ENCODE measurements at places on chromosomes 3 and 15.

GRCh38 chr3:194080436-194080835 is 55.5 kb upstream of the HES1 start:
- DNase-seq, result no peak

DNA sequence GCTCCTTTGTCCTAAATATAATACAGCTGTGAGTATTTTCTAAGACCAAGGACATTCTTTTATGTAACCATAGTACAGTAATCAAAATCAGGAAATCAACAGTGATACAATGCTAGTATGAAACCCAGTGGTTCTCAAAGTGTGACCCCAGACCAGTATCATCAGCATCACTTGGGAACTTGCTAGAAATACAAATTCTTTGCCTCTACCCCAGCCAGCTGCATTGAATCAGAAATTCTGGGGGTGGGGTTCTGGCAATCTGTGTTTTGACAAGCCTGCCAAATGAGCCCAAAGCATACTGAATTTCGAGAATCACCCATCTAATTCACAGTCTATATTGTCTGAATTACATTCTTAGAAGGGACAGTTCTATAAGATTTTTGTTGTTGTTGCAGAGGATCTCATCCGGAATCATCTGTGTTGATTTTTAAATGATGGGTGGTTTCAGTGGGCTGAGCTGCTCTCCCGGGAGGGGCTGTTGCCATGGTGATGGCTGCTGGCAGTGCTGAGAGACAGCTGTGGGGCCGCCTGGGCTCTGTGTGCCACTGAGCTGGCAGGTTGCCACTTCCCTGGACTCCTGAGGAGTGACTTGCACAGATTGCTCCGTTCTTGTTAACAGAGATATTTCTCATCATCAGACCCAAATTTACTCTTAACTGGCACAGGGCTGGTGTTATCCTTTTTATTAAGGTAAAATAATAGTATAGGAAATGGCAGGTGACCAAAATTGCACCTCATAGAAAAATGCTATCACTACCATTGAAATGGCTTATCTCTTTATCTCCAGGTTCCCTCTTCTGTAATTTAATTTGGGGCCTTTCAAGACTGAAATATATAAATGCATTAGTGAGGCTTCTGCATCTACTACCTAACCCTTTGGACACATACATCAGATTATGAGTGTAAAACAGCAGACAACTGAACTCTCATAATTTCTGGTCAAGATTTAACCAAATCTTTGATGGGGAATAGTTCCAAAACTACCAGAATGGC is 56.5 kb downstream of the NEK11 start:
- peak; percentile 37 for DNase-seq

DNA sequence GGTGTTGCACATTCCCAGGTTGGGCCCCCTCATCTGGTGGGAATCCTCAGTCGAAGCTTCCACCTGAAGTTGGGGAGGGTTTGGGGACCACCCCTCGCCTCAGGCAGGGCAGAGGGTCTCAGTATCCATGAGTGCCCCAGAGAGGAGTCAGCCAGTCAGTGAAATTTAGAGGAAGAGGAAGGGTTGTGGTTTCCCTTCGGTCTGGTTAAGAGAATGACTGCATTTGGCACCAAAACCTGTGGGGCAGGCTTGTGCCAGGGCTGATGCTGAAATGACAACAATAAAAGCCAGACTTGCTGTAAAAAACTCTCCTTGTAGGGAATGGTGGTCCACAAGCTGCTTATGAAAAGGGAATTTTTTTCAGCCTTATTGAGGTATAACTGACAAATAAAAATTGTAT is 22.6 kb downstream of the LMCD1 start:
- no peak for DNase-seq

GRCh38 chr3:35724106-35724505 is 84.8 kb downstream of the ARPP21 start:
- no peak for DNase-seq

GRCh38 chr15:66287461-66288057 is 5.8 kb upstream of the DIS3L start:
- no peak for DNase-seq

DNA sequence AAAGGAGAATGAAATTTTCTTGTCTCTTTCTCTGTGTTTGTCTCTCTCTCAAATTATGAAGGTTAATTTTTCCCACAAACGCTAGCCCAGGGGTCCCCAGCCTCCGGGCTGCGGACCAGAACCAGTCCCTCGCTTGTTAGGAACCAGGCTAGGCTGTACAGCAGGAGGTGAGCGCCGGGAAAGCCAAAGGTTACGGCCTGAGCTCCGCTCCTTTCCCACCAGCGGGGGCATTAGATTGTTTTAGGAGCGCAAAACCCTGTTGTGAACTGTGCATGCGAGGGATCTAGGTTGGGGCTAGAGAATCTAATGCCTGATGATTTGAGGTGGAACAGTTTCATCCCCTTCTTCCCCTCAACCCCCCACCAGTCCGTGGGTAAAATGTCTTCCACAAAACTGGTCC is 74.7 kb upstream of the ZNF385D start:
- no peak for DNase-seq

- DNase-seq, result no peak
These were observed 31.2 kb upstream of the LACTB start for GRCh38 chr15:63090472-63090871.

DNA sequence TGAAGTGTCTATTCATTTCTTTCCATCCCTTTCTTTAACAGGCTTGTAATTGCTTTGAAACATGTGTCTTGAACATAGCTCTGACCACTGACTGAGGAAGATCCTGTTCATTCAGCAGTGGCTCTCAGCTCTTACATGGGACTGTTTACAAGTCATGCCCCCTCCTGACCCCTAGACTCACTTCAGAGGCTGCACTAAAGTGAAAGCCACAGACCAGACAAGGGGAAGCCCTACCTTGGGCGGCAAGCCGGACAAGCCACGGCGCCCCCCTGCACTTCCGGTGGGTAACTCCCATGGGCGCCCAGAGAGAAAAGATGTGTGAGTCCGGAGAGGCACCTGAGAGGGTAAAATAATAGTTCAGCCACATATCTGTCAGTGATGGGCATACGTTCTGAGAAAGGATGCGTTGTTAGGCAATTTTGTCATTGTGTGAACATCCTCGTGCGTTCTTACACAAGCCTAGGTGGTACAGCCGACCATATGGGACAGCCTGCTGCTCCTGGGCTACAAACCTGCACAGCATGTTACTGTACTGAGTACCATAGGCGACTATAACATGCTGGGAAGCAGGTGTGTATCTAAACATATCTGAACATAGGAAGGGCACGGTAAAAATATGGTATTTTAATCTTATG is 116.2 kb downstream of the CHSY1 start:
- DNase-seq, result no peak

- DNase-seq, result peak; percentile 92
These were observed 12.3 kb upstream of the FOXB1 start for GRCh38 chr15:59991834-59992233.

DNA sequence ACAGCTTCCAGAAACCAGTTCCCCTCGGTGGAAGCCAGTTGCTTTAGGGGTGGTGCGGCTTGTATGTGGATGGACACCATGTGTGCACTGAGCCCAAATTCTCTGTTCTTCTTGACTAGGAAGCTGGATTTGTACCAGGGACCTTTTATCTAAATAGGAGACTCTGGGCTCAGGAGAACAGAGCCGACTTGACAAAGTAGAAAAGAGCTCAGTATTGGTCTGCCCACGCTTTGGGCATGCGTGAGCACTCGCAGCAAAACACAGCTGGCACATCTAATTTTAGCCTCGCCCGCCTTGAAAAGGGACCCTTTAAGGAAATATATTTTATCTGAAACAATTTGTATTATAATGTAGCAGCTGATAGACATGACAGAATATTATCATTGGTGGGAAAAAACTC is 1.1 kb upstream of the RBMS3 start:
- no peak for DNase-seq

GRCh38 chr3:122299872-122300460 is 25.1 kb upstream of the CSTA start:
- no peak for DNase-seq

- no peak for DNase-seq
These were observed 19.4 kb upstream of the NFKBIZ start for GRCh38 chr3:101829874-101830273.

GRCh38 chr3:56421205-56421604 is 47.1 kb downstream of the ERC2 start:
- DNase-seq, result no peak

DNA sequence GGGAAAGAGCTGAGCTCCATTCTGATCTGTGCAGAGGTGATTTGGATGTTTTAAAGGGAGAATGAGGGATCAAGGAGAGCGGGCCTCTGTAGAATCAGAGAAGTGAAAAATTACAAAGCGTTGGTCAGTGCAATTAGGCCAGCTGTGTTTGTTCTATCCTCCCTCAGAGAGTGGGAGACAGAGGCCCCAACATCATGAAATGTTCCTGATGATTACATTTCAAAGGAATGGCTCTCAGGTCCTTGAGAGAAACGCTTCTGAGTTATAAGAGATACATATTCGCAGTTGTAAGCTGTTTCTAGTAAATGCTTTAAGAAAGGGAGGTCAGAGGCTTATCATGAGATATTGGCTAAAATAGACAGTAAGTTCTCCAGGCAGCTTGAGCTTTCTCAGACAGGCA is 15.7 kb upstream of the CAND2 start:
- DNase-seq, result no peak

- no peak for DNase-seq
These were observed 5.5 kb downstream of the MYL3 start for GRCh38 chr3:46857485-46858341.

- no peak for DNase-seq
These were observed 1.4 kb downstream of the TNIK start for GRCh38 chr3:171458864-171459136.

DNA sequence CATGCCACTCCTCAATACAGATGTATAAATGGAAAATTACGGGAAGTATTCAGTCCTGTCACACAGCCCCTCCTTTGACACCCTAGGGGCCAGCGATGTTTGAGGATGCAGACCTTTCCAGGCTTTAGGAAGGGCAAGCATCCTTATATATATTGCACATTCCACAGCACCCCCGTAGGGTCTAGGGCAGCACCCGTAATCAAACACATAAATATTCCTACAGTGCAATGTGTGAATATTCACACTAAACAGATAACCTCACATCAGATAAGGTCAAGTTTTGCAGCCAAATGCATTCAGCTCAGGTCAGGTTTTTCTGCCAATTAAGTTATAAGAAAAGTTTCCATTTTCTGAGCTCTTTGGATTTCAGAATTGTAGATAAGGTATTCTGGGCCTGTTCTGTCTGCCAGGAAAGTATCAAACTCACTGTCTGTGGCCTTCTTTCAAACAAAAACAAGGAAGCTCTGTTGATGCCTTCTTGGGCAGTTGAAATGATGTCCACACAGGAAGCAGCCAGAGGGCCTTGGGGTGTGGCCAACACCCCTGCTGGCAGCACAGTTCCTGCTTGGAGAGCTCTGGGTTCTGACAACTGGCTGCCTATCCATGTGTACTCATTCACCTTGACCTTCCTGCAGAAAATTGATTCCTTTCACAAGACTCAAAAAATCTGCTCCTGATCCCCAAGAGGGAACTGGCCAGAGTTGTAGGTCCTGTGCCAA is 427.0 kb downstream of the NTRK3 start:
- no peak for DNase-seq

DNA sequence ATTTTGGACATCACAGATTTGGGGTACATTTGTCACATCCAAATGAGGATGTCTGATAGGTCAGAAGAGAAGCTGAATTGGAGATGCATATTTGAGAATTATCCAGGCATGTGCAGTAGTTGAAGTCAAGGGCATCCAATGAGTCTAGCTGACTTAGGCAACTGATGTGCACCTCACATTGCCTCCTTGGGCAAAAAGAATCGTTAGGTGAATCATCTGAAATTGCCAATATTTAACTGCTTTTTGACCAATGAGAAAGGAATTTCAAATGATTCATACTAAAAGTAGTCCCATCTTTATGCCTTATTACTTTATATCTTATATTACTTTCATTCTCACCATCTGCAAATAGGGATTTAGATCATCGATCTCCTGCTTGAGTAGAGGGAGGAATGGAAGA is 117.7 kb downstream of the CD47 start:
- no peak for DNase-seq

- DNase-seq, result no peak
These were observed 826.0 kb downstream of the IGSF11 start for GRCh38 chr3:118208642-118209041.

DNA sequence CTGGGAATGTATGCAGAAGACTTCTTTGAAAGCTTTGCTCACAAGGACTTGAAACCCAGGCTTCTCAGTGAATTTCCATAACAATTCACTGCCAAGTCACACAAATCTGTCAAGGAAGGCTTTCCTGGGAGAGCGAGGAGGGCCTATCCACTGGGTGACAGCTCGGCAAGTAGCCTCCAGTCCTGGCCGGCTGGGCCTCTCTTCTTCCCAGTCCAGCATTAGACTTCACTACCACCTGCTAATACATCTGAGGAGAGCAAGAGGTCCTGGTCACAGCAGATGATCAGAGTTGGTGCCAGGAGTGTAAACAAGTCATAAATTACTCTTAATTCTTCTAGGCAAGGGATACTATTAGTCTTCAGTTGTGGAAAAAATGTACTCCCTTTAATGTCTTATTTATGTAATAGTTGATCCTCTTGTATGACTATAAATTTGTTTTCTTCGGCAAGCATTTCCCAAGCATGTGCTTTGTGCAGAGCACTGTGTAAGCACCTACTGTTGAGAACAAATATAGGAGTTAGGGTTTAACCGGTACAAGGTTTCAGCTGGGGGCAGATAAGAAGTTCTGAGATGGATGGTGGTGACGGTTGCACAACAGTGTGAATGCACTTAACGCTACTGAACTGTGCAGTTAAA is 162.9 kb downstream of the VGLL4 start:
- no peak for DNase-seq

DNA sequence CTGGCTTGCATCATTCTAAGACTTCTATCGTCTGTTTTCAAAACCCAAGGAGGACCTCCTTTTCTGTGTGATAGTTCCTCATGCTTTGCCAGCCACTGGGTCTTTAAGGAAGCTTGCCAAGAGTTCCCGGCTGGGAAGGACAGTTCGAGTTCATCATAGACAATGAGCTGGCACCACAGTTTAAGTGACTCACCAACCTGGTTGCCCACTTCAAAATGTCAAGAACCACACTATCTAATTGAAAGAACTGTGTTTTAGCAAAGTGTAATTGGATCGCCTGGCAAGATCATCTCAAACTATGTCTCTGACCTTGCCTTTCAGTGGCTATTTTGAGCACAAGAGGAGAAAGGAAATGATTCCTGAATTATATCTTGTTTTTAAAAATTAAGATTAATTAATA is 27.9 kb downstream of the SOX2 start:
- DNase-seq, result no peak

GRCh38 chr3:19547665-19548464 is 386.2 kb downstream of the EFHB start:
- no peak for DNase-seq

DNA sequence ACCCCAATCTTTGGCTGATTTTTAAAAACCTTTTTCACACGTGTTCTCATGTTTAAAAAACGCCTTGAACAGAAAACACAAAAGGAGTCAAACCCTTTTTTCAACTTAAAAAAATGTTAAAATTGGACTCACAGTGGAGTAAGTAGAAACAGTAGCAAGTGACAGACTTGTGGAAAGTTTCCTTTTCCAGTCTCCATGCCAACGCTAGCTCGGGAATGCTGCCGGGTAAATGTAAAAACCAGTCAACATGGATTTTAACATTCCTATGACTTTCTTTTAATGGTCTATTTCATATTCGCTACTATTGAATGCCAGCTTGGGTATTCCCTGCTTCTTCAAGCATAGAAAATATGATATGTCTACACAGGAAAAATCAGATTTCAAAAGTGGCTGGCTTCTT is 1.6 kb upstream of the PROK2 start:
- no peak for DNase-seq

GRCh38 chr3:1787094-1787493 is 311.6 kb upstream of the CNTN4 start:
- DNase-seq, result no peak

- DNase-seq, result no peak
These were observed 378.7 kb downstream of the MCTP2 start for GRCh38 chr15:94610069-94610468.

All from NCI-H774 (cell line).